ENCODE measurements at places on chromosomes 7 and 10. TPM values are rescaled to one million over a fixed set of nuclear protein-coding genes. Genes with fewer than 3 reads are reported as not detected.

RSU1 gene
- polyA plus RNA-seq = 66.9 TPM

DKK1 gene
- polyA plus RNA-seq = 66.7 TPM

CALML5 gene
- polyA plus RNA-seq = not detected

DNA sequence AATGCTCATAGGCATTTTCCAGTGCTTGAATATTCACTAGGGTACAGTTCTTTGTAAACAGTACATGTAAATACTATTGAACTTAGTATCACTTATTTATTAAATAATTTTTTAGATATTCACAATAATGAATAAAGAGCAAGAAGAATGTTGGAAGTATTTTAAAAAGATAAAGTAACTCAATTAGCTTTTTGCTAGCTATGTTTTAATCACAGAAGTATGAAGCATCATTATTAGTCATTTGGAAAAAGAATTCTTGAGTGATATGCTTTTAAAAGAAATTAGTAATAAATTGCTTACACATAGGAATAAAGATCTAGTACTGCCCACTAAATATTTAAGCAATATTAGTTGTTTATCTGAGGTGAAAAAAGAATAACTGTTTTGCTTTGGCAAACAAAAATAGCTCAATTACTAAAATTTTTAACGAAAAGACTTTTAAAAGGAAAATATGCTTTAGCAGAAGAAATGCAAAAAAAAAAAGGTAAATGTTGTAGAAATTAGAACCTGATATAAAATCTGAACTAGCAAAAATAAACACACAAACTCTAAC is 66.5 kb downstream of the SGMS1 start:
- DNase-seq = no peak

DNA sequence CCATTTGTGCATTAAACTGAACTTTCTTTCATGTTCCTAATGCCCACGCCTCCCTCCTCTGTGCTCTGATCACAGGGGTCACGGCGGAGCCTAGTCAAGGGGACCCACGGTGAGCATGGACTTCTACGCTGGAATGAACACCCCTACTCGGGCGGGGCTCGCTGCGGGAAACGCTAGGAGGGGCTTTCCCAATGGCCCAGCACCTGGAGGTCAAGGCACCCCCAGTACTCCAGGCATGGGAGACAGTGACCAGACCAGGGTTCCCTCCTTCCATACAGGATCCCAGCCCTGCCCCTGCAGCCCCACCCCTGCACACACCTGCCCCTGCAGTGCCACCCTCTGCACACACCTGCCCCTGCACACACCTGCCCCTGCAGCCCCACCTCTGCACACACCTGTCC is 27.1 kb upstream of the NKX6-2 start:
- DNase-seq = no peak

DNA sequence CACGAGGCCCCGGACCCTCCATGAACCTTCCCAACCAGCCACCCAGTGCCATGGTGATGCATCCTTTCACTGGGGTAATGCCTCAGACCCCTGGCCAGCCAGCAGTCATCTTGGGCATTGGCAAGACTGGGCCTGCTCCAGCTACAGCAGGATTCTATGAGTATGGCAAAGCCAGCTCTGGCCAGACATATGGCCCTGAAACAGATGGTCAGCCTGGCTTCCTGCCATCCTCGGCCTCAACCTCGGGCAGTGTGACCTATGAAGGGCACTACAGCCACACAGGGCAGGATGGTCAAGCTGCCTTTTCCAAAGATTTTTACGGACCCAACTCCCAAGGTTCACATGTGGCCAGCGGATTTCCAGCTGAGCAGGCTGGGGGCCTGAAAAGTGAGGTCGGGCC is 90.6 kb upstream of the PDCD4 start:
- DNase-seq = no peak

- no peak for DNase-seq
Observed at GRCh38 chr7:140623980-140624379, 16.6 kb downstream of the DENND2A start.

DNA sequence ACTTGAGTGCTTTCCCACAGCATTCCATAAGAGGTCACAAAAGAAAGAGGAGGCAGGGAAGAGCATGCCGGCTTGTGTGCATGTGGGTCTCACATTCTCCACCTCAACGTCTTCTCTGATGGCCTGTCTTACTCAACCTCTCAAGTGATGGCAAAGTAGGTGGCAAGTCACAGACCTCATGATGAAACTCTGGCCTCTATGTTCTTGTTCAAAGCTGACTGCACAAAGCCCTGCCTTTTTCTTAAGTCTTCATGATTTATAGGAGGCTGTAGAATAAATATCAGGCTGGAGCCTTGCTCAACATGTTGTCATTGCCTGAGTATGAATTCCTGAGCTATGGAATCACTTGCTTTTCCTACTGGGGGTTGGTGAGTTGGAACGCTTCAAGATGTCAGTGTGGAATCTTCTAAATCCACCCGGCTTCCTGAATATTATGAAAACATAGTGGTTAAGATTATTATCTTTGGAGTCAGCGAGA is 213.6 kb upstream of the INHBA start:
- DNase-seq = no peak

GRCh38 chr10:61993711-61994401 is 92.4 kb downstream of the ARID5B start:
- no peak for DNase-seq

DNA sequence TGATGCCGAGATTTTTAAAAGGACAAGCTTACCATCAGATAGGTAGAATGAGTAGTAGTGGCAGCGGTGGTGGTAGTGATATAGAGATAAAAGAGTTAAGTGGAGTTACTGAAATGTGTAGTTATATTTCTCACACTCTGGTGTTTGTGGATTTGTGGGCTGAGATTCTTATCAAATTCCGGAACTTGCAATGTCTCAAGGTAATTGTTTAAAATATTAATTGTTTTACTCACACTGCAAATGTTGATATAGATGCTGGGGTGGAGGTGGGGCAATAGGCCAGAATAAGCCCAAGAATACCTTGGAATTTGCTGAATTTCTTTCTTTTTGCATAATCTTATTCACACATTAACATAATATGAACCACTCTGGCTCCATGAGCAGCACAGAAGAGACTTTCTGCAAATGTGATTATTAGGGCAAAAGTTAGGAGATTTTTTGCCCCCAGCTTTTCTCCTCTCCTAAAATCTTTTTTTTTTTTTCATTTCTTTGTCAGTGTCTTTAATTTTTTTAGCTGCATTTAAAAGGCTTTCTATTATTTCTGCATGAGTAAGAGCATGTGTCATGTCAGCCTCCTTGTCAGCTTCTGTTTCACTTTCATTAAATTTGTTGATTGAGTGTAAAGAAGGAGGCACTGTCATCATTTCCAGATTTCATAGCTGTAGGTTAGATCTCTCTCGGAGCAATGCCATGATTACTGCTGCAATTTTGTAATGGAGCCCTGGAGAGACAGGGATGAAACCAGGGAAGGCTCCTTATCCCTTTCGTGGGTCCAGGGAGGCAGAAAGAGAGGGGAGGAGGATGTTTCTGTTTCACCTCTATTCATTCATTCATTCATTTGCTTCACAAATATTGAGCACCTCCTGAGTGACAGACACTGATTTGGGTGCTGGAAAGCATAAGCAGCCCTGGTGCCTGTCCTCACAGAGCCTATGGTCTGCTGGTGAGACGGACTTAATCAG is 13.1 kb upstream of the SGMS1 start:
- DNase-seq = no peak

- no peak for DNase-seq
Observed at GRCh38 chr10:4057725-4058513, 272.9 kb upstream of the KLF6 start.

DNA sequence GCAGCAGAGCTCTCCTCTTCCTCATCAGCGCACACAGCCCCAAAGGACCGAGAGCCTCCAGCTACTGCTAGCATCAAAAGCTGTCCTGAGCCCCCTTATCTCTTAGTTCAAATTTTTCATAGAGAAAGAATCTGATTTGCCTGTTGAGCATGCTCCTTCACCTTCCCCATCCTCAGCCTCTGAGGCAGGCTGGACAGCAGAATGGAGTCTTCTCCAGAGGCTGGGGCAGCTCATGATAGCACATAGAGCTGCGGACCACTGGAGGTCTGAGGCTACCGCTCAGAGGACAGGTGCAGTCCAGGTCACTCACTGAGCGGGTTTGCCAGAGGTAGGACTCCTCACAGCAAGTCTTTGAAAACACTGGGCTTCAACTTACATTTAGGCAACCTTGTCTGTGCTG is 72.8 kb upstream of the GRB10 start:
- DNase-seq = no peak
